ENCODE measurements at places on chromosomes 11 and 22.

GRCh38 chr11:29009426-29009825 lies 901.2 kb downstream of the METTL15 start:
- no peak for DNase-seq

- DNase-seq, result no peak
Observed at GRCh38 chr11:72204886-72205285, 11.7 kb upstream of the FOLR2 start.

DNA sequence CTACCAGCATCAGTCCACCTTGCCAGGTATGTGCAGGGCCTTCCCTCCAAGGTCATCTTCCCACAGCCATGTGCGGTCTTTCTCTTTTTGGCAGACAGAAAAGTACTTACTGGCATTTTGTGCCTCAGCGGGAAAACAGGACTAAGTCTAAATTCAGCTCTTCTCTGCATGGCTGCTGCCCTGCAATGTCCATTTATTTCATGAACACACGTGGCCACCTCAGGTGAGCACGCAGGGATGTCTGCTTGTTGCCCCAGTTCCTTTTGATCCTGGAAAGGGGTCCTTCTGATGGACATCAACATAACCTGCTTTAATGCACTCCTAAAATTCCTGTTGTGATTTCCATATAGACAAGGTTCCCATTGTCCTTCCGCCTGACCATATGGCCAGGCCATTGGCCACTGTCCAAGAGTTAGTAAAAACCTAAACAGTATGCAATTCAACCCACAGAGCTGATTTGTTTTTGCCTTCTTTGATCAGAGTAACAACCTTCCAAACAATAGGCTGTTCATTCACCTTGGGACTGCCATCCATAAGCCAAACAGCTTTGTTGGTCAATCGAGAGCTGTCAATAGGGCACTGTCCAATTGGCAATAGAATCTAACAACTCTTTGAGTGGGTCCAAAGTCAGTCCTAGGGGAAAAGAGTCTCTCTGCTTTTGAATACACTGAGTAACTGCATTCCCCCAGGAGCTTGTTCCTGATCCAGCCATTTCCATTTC lies 5.9 kb downstream of the TREH start:
- DNase-seq, result no peak

GRCh38 chr11:19474211-19474610 lies 233.5 kb upstream of the E2F8 start:
- DNase-seq, result no peak

Data from stimulated activated CD4-positive, alpha-beta T cell treated with anti-CD3 and anti-CD28 coated beads, Interleukin-4, amount 100 ng/mL, for 24 hours (primary cell).